ENCODE measurements at places on chromosomes 12 and 14.
A peak's percentile ranks its signal among the peaks of the same experiment; 100 is the strongest.

DNA sequence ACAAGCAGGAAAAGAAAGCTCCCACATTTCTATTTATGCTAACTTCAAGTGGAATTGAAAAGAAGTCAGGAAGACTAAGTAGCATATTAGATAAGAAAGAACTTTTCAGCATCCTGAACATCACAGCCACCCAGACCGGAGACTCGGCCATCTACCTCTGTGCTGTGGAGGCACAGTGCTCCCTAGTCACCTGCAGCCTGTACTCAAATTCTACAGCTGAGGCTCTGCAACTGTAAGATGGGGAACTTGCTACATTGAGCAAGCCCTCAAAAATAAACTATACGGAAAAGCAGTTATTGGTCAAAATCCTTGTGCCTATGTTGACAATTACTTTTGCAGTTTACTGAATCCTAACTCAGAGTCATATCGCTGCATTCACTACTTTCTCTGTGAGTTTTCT is 361.9 kb downstream of the DAD1 start:
- DNase-seq = no peak

DNA sequence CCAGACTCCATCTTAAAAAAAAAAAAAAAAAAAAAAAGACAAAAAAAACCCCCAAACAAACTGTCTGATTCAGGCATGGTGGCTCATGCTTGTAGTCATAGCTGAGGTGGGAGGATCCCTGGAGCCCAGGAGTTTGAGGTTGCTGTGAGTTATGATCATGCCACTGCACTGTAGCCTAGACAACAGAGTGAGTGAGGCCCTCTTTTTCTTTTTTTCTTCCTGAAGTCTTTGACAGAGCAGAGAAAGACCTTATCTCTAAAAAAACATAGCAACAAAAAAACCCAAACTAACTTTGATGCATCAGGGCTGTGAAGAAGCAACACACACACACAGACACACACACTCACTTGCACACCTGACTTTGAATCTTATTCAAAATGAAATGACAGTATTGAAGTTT is 7.7 kb upstream of the AMN1 start:
- DNase-seq = peak; percentile 30

GRCh38 chr14:72535485-72535884 is 358.4 kb downstream of the DPF3 start:
- no peak for DNase-seq

- no peak for DNase-seq
Measured at GRCh38 chr14:65972346-65972870, 513.8 kb upstream of the CCDC196 start.

- DNase-seq = no peak
Measured at GRCh38 chr14:60565211-60565610, 56.3 kb downstream of the SIX6 start.

GRCh38 chr12:108630481-108631207 is 3.0 kb downstream of the SELPLG start:
- no peak for DNase-seq

- DNase-seq = no peak
Measured at GRCh38 chr12:124663771-124664366, 96.5 kb upstream of the NCOR2 start.

DNA sequence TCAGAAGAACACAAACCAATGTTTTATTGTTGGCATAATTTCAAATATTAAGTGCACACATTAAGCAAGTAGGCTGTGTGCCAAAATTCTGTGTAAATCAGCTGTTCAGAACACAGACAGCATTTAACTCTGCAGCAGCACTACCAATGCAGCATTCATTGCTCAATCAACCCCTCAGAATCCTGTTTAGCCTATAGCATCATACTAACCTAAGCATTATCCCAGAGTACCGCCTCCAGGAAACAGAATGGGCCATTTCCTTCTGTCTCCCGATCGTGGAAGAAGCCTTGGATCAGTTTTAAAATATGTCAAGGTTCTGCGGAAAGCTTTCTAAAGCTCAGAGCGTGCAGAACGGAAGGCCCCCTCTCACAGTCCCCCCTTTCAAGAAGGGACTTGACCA is 3.3 kb downstream of the IL26 start:
- no peak for DNase-seq

DNA sequence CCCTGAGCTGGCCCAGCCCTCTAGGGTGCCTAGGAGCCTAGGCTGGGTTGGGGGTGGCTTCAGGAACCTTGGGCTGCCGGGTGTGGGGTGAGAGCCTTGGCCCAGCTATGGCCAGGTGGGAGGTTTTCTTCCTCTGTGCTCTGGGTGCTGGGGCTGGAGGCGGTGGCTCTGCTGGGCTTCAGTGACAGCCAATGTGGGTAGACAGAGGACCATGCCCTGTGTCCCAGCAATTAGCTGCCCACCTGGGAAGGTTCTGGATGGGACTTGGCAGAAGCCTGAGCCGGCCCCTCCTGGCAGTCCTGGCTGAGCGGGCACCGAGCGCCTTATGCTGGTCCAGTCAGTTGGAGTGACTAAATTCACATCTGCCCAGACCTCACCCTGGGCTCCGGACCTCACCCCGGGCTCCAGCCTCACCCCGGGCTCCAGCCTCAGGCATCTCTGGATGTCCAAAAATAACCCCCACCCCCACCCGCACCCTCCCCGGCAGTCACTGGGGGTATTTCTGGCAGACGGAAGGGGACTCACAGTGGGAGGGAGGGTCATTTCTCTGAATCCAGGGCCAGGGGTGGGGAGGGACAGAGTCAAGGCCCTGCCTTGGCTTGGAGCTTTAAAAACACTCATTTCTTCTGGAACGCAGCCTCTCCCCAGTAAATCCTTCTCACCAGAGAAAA is 46.9 kb downstream of the CYP46A1 start:
- no peak for DNase-seq

DNA sequence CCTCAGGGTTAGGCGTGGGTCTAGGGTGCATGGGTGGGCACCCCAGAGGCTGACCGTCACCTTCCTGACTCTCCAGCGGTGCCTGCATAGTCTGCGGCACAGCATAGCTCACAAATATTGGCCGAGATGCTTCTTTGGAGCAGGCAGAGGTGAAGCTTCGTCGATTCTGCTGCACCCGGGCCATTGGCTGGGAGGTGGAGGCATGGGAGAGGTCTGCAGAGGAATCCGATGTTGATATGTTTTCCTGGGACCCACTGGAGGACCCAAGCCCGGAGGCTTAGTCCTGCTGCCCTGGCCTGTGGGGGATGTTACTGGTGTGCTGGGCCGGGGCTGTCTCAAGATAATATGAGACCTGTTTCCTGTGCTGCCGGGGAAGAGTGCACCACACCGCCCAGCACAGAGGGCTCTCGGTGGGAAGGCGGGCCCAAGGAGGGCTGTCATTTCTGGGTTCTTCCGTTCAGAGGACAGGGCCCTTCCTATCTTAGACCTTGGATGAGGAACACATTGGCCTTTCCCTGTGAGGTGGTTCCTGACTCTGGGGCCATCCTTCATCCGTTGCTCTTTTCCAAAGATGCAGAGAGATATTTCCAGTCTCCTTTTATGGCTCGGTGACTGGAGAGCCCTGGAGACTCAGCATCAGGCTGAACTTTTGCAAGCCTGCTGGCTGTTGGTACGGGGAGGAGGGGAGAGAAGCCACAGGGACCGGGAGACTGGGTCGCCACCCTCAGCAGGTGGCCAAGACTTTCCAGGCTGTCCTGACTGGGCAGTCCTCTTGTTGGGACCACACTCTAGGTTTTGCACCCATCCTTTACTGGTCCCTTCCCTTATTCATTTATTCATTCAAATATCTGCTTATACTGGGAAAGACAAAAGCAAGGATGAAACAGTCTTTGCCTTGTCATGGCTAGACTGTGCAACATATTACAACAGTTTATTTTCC is 143.5 kb downstream of the TSPAN9 start:
- DNase-seq = no peak

GRCh38 chr12:1890119-1890703 is 28.2 kb downstream of the CACNA2D4 start:
- no peak for DNase-seq

DNA sequence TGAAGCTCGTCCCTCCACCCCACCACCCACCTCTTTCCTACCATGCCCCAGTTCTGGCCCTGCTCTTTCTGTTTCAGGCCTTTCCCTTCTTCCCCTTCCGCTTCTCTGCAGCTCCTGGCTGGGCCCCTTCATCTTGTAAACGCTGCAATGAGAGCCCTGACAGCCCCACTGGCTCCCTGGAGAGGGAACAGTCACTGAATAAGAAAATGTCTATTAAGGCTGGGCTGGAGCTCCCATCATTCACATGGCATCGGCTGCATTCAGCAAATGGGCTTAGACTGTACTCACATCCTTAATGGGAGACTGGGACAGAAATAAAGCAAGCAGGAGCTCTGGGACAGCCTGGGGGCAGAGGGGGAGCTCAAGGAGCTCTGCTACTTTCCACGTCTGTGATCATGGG is 45.2 kb upstream of the TUNAR start:
- no peak for DNase-seq

DNA sequence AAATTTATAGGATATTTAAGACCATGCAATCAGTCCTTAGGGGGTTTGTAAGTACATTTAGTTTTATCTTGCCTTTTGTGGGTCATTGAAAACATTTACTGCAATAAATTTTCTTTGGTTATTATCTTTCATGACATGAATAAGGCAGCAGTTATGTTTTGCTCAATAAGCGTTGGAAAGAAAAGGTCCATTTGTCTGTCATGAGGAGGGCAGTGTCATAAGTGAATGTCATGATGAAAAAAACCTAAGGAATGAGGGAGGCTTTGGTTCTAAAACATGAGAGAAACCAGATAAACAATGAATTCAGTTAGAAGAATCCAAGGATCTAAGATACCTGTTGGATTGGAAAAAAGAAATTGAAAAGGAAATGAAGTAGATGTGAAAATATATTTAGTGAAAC is 209.4 kb downstream of the NAV3 start:
- DNase-seq = no peak

DNA sequence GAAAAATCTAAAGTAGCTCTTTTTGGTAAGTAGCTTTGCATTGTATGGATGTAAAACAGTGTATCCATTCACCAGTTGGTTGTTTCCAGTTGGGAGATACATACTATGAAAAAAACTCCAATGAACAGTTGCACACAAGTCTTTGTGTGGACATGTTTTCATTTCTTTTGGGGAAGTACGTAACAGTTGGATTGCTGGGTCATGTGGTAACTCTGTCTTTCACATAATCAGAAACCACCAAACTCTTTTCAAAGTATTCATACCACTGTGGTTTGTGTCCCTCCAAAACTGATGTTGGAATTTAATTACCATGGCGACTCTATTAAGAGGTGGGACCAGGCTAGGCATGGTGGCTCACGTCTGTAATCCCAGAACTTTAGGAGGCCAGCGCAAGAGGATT is 58.9 kb upstream of the RESF1 start:
- DNase-seq = no peak

GRCh38 chr12:102022286-102022685 is 39.5 kb downstream of the WASHC3 start:
- no peak for DNase-seq

- DNase-seq = no peak
Measured at GRCh38 chr12:38872156-38872555, 33.2 kb downstream of the CPNE8 start.

DNA sequence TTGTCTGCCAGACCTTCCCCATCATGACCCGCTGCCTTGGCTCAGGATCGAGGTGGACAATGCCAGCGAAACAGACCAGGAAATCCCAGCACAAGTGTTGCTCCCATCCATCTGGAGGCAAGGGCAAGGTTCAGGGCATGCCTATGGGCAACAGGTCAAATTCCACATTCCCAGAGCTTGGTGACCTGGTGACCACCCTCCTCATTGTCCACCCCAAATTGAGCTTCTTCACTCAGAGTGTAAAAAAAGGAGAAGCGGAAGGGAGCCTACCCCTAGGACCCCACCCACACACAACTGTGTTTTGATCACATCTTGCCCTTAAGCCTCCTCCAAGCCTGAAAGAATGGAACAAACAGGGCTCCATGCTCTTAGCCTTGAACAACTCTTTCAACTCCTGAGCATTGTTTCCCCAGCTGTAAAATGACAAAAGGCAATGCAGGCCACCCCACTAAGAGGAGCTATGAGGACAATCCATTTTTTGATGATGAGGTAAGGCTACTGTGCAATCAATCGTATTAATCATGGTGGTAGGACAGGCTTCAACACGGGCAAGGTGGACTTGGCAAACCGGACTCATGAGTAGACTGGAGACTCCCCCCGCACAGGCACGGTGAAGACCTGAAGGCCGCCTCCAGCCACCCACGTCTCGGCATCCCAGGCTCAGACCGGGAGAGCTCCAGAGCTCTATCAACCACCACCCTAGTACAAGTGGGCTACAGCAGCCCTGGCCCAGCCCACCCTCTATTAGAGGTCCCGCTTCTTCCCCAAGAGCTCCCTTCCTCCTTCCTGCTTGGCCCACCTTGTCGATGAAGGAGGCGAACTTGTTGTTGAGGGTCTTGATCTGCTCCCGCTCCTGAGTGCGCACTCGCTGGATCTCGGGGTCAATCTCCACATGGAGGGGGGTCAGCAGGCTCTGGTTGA is 866 bp downstream of the KRT79 start:
- DNase-seq = no peak

DNA sequence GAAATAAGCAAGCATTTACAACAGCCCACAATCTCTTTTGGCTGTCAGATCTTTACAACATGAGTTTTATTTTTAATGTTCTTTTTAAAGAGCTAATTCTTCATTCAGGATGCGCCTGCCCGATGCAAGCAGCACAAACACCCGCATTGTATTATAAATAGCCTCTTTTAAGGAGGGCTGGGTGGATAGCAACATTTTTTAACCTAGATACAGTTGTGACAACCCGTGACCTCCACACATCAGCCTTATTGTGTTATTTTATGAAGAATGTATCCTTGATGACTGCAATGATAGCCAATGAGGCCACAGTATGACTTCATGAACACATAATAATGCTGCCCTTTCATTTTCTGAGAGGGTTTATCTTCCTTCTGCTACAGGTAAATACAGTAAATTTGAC is 173.7 kb downstream of the FOXN3 start:
- DNase-seq = no peak

- DNase-seq = no peak
Measured at GRCh38 chr14:100176811-100177327, 17.4 kb upstream of the DEGS2 start.

DNA sequence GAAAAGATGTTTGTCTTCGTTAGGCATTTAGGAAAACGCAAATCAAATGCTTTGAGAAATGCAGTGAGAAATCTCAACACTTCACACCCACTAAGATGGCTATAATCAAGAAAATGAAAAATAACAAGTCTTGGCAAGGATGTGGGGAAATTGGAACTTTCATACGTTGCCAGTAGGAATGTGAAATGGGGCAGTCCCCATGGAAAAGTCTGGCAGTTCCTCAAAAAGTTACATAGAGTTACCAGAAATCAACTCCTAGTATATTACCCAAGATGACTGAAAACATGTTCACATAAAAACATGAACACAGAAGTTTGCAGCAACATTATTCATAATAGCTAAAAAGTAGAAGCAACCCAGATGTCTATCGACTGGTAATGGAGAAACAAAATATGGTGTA is 41.5 kb upstream of the LRTM2 start:
- no peak for DNase-seq

Measured in stimulated activated CD4-positive, alpha-beta T cell treated with anti-CD3 and anti-CD28 coated beads, Interleukin-12 subunit alpha, Interleukin-12 subunit beta, amount 100 ng/mL, for 24 hours (primary cell).